COLO829 (cell line): ENCODE measurements at places on chromosomes 7 and 10.

- DNase-seq, result no peak
Observed at GRCh38 chr10:66326876-66327275, 599.0 kb upstream of the LRRTM3 start.

DNA sequence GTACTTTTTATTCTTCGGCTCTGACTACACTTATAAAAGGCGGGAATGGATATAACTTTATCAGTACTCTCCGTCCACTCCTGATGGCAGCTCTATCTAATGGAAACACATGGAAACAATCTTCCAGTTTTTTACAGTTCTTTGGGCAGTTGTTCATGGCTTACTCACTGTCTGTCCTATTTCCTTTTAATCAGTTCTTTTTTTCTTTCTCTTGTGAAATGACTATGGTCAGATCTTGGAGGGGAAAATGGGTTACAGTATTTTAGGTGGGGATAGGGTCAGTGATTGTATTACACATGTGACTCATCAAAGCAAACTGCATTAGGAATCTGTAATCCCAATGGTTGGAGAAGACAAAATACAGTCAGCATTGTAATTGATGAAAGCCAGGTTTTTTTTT, 112.4 kb downstream of the BICC1 start:
- DNase-seq, result no peak

DNA sequence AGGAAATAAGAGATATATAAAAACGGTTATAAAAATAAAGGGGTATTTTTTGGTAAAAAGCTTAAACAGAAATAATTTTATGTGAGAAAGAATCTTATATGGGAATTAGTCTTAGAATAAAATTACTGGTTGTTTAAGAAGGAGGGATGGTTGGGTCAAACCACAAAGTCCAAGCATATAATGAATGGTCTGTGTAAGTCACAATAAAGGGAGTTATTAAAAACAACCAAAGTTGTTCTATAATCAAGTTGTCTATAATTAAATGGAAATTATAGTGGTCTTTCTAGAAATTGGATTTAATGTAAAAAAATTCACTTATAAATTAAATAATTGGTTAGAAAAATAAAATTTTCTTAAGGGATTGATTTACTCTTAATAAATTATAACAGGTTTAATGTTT, 304.8 kb downstream of the POM121L12 start:
- DNase-seq, result no peak

DNA sequence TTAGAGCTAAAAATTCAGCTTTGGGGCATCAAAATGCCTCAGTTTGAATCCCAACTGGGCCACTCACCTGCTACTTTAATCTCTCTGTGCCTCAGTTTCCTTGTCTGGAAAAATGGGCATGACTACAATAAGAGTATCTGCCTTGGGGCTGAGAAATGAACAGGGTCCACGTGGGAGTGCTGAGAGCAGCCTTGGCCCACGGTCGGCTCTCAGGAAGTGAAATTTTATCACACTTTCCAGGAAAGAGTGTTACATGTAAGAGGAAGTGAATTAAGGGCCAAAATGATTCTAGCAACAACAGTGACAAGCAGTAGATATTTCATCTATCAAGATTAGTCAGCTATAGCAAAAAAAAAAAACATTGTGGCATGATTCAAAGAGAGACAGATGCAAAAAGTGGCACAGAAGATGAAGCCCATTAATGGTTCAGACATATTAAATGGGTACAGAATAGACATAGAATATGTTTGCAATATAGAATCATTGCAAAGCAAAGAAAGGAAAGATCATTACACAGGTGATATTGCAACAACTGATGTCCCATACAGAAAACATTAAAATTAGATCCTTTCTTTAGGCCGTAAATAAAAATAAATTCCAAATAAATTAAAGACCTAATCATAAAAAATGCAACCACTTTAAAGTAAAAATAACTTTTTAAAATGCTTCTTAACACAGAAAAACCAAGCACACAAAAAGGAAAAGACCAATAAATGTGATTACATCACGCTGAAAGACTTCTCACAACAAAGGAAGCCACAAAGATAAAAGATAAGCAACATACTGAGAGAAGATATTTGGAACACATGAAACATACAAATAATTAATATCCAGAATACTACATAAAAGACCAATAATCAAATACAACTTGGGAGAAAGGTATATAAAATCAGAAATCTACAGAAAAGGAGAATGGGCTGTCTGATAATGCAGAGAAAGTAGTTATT, 4.3 kb downstream of the TMEM273 start:
- no peak for DNase-seq

DNA sequence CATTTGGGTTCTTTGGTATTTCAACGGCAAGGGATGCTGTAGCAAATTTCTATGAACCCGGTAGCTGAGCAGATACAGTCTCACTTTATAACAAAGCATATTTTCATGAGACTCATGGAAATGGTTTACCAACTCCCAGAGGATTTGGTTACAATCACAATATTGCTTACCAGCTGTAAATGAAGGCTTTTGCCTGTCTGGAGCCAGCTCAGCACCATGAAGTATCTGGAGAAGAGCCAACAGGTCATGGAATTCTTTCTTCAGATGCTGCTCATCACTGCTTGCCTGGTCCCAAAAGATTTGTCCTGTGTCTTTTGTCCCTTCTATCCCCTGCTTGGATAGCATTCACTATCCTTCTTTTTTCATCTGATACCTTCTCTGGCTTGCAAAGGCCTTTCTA, 316.9 kb upstream of the PHYHIPL start:
- DNase-seq, result no peak

DNA sequence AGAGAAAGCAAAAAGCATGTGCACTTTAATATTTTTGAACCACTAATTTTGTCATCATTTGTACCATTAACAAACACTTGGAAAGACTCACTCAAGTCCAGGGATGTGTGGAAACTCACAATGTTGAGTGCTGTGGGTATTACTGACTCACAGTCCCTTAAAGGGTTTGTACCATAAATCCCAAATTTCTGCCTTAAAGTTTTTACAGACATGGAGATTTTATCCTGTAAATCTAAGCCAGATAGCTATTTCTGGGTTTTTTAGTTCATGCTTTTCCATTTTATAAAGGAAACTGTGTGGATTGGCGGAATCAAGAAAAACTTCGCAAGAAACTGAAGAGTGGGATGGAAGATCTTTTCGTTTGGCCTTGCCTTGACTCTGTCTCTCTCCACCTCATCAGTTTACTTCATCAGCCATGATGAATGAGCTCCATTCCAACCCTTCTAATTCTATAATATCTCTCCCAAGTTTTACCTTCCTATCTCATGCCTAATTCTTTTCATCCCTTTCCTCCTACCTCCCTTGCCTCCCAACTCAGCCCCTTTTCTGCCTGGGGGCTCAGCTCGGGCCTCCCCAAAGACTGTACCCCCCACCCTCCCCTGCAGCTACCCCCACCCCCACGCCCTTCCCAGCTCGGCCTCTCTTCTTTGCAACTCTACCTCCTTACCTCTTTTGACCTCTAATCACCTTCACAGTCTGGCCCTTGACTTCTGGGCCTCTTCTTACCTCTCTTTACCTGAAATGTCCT, 218.5 kb upstream of the MKLN1 start:
- no peak for DNase-seq
